ENCODE measurements at places on chromosomes 3 and 15. TPM values are rescaled to one million over a fixed set of nuclear protein-coding genes. Genes with fewer than 3 reads are reported as not detected.

Gene IL16
- total RNA-seq = not detected

Gene NPAP1
- total RNA-seq = not detected

Gene COLQ
- total RNA-seq = 0.29 TPM

Gene GOLGA6D
- not detected for total RNA-seq

Gene SCAP
- 73.7 TPM for total RNA-seq

Gene SCG5
- total RNA-seq = 16.5 TPM

Gene STXBP5L
- total RNA-seq = not detected

Gene VEPH1
- 131 TPM for total RNA-seq

Gene CCRL2
- not detected for total RNA-seq

Gene ZNF660
- 1.7 TPM for total RNA-seq

Gene IGDCC3
- total RNA-seq = not detected

Gene BCHE
- total RNA-seq = 0.57 TPM

Gene SSUH2
- not detected for total RNA-seq

Gene TMEM40
- total RNA-seq = 0.86 TPM

Gene ATOSA
- total RNA-seq = 16.9 TPM

Gene PPCDC
- 19.3 TPM for total RNA-seq

Gene KNG1
- total RNA-seq = not detected

Gene C3orf49
- not detected for total RNA-seq

Gene IQSEC1
- total RNA-seq = 22.3 TPM

Gene SAMMSON
- not detected for total RNA-seq

Gene HTR3C
- total RNA-seq = 0.14 TPM

Gene ZNF80
- not detected for total RNA-seq

Gene CHRM5
- total RNA-seq = under 0.01 TPM

Gene GOLGA8M
- not detected for total RNA-seq

Gene PRTG
- total RNA-seq = 1.1 TPM

Gene MCTP2
- 53.6 TPM for total RNA-seq

Gene MYRIP
- not detected for total RNA-seq

Gene NEK10
- total RNA-seq = 1.5 TPM

Gene PFN2
- 97.8 TPM for total RNA-seq

Gene SEMA6D
- total RNA-seq = 25.8 TPM

Gene FSIP1
- total RNA-seq = 0.88 TPM

Gene CCR4
- not detected for total RNA-seq

Gene LIPH
- 0.14 TPM for total RNA-seq

Gene POLQ
- total RNA-seq = 15.2 TPM

Gene MINAR1
- 0.66 TPM for total RNA-seq

Gene SLMAP
- 64.7 TPM for total RNA-seq

Gene FOXL2NB
- 0.66 TPM for total RNA-seq

Gene DNAH12
- 0.14 TPM for total RNA-seq

Gene RTP1
- not detected for total RNA-seq

Gene B2M
- total RNA-seq = 1,563 TPM

Measured in placental pericyte (primary cell).